ENCODE measurements at places on chromosomes 2 and 18. TPM values are rescaled to one million over a fixed set of nuclear protein-coding genes. Genes with fewer than 3 reads are reported as not detected.

GRCh38 chr18:42392416-42392815 is 437.4 kb downstream of the PIK3C3 start:
- DNase-seq = no peak

DNA sequence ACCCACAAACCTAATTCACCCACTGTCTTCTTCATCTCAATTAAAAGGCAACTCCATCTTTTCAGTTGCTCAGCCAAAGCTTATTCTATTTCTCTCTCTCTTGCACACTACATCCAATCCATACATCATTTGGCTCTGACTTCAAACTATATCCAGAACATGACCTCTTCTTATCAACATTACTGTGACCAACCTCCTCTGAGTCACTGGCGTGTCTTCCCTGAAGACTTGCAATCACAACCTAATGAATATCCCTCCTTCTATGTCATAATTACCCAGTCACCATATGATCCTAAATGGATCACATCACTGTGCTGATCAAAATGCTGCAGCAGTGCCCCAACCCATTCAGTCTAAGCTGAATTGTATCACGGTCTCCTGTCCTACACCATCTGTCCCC is 22.6 kb upstream of the SULT1C3 start:
- DNase-seq = no peak

GRCh38 chr2:145597809-145598208 is 1077.9 kb upstream of the ZEB2 start:
- no peak for DNase-seq

GRCh38 chr2:157394928-157395327 is 49.0 kb downstream of the CYTIP start:
- DNase-seq = no peak

DNA sequence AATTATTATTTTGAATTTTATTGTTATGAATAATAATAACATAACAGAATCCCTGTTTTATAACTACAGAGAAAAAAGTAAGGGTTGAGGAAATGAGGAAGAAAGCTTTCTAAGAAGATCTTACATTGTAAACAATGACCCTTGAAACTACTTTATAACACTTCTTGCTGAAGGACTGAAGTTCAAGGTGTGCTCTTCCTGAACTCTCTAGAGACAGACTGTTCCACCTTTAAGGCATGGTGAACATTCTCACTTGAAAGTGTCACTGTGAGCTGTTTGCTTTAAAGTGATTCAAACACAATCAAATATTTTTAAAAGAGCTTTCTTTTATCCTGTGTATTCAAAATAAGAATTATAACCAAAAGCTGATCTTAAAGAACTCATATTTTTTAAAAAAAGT is 131.5 kb downstream of the DNAH7 start:
- no peak for DNase-seq

Gene PCARE
- under 0.01 TPM for total RNA-seq

DNA sequence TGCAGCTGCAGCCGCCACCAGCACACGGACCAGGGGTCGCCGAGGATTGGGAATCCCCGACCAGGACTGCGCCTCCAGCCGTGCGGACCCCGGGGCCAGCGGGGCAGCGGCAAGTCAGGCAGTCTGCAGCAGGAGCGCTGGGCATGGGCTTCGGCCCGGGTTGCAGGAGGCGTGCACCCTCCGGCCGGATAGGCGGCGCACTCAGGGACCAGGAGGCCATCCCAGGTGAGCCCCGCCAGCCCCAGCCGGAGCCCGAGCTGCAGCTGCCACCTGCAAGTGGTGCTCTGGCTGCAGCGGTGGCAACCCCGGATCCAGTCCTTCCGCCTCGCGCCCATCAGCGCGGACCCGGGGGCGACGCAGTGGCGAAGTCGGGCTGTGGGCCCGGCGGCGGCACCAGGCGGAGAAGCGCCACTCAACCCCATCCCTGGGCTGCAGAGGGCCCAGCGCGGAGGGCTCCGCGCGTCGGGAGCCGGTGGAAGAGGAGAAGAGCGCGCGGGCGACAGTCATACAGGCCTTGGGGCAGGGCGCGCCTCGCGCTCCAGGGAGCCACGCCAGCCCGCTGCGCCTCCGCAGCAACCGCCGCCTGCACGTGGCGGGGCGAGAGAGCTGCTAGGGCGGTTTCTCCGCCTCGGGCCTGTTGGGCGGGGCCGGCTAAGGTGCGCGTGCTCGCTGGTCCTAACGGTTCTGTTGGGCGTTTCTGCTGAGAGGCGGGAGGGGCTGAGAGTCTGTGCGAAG is 73.8 kb downstream of the RPIA start:
- DNase-seq = no peak

DNA sequence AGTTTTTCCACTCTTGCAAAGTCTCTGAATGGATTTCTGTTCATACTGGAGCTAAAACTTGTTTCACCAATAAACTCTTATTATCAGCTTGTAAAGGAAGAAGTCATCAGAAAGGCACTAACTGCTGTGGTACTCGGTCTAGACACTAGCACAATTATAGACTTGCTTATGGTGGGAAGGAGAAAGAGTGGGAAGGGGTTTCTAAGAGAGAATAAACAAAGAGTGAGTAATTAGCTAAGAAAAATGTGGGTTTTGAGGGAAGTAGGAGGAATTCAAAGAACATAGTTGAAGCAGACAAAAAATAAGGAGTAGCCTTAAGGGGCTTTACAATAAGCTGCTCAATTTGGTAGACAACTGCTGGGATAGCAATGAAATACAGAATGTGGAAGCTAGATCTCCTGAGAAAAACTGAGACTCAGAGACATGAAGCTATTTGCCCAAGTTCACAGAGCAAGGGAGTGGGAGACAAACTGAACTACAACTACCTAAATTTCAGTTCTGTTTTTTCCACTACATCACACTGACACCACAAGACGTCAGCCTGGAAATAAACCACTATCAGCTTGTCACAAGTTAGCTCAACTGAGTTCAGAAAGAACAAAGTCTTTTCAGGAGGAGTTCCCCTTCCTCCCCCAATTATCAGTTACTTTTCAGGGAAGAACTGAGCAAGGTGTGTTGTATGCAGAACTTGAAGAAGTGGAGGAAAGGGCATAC is 59.7 kb downstream of the MAP4K3 start:
- peak; percentile 43 for DNase-seq

- DNase-seq = no peak
Measured at GRCh38 chr2:12035029-12035720, 288.7 kb downstream of the LPIN1 start.

GRCh38 chr2:121086450-121086849 is 198.6 kb downstream of the TFCP2L1 start:
- no peak for DNase-seq

DNA sequence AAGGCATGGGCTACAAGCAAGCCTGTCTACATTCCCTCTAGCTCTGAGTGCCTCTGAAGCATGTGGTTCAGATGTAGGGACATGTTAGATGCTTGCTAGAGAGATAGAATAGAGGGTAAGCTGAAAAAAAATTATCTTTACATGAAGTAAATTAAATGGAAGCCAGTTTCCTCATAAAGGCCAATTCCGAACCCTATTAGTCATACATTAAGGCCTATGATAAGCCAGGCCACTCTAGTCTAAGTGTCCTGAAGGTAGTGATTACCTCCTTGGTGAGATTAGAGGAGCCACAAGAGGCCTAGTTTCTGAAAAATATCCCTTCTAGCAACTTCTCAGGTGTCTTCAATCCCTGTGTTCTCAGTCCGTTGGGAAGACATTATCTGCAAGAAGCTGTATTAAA is 72.4 kb upstream of the NPAS2 start:
- DNase-seq = no peak

GRCh38 chr2:46334389-46335271 is 37.4 kb downstream of the EPAS1 start:
- no peak for DNase-seq

- DNase-seq = no peak
Measured at GRCh38 chr18:11845654-11846053, 5.6 kb upstream of the CHMP1B start.

- DNase-seq = no peak
Measured at GRCh38 chr2:44746856-44747615, 194.5 kb upstream of the SIX3 start.

GRCh38 chr2:226578373-226578772 is 221.2 kb downstream of the IRS1 start:
- DNase-seq = no peak

Gene PSME4
- 29.1 TPM for total RNA-seq

DNA sequence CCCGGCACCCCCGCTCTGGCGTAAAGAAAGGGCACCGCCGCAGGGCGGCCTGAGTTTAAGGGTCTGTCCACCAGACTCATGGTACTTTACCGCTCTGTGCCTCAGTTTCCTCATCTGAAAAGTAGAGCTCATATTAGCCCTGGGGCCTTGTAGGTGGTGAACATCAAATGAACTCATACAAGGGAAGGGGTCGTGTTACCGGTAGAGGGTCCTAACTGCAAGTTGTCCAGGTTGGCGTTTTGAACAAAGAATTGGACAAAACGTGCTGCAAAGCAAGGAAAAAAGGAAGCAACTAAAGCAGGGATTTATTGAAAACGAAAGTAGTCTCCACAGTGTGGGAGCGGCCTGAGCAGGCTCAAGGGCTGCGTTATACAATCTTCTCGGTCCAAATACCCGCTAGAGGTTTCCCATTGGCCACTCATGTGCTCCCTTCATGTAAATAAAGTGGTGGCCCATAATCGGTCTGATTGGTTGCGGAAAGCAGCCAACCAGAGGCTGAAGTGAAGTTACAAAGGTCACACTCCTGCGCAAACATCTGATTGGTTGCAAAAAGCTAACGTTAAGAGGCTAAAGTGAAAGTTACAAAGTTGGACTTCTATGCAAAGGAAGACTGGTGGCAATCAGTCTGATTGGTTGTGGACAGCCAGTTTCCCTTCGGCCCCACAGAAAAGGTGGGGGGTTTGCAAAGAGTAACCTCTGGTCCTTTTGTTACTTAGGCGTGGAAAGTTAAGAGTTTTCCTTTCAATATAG is 80.7 kb upstream of the LDLRAD4 start:
- DNase-seq = peak; percentile 87

- no peak for DNase-seq
Measured at GRCh38 chr18:46821856-46822711, 65.2 kb upstream of the ST8SIA5 start.

DNA sequence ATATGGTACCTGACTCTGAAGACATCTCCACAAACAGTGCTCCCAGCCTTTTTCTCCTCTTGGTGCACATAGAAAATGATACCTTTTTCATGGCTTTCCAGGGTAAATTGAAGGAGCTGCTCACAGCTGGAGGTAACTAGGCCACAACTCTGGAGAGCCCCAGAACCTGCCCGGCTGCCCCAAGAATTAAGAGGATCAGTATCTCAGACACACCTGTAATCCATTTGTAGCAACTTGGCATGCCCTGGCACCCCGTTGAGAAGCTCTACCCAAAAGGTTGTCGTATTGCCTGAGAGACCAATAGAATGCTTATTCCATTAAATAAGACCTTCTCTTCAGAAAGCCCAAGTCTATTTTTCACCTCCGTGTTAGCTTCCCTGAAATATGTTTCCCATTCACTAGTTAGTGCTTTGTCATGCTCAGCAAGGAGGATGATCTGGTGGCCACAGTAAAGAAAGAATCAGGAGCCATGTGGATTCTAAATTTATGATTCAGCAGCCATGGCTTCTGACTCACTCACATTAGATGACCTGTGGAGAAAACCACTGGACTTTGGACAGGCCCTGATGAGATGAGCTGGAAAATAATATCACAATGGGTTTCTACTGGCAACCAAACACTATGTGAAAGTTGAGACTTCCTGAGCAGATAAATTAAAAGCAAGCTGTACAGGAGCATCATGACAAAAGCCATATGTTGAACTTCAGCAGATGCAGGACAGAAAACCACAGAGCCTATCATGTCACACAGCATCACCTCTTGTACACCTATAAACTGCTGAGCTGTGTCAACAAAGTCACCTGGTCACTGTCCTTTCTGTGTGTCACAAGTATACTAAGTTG is 253.3 kb upstream of the OSR1 start:
- no peak for DNase-seq

GRCh38 chr2:118386641-118387302 is 298.5 kb downstream of the INSIG2 start:
- DNase-seq = no peak

Gene CTNNA2
- not detected for total RNA-seq

DNA sequence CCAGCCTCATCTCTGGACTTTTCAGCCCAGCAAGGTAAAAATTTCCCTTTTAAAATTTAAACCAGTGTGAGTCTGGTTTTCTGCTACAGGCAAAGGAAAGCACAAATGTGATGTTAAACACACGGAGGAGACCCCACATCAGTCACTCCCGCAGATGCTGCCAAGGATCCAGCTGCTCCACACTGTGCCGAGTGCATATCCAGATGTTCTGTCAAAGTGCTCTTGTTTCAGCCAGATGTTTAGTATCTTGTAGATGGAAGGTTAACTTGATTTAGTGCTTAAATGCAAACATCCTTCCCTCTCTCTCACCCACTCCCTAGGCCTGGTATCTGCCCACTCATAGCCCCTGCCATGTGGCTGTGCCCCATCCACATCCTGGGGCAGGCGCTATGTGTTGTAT is 15.8 kb upstream of the ATOH8 start:
- no peak for DNase-seq

DNA sequence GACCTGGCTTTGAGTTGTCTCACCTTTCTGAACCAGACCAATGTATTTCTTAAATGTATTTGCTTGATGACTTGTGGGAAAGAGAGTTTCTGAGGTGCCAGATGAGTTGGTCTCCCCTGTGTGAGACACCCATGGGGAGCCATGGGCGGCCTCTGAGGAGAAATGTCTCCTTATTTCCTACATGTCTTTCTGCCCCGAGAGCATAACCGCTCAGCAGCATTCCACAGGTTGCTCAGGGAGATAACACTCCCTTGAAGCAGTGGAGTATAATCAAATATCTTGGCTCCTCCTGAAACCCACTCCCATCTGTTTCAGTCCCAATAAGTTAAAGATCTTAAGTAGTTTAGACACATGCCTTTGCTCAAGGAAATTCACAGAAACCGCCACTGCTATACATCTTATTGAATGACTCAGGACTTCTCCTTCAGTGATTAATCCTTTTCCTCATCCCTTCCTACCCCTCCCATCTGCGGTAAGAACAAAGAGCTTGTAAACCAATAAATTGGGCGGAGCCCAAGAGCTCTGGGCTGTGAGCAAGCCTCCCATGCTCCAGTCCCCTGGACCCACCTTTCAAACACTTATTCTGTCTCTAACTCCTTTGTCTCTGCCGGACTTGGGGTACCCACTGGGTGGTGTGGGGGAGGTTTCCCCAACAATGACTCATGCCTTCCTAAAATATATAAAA is 285.5 kb upstream of the LRRTM4 start:
- no peak for DNase-seq

DNA sequence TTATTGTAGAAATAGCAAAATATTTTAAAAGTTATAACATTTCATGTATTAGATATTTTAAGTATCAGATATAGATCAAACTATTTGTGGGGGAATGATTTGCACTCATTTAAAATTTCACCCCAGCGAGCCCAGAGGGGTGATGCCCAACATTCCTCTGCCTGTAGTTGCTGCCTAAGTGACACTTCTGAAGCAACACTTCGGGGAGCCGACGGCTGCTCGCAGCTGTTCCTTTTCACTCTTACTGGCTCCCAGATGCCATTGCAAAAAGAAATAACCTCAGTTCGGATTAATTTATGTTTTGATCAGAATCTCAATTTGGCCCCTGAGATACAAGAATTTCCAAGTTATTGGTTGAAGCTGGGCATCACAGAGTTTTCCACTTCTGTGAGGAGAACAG is 603.8 kb downstream of the PLCL1 start:
- DNase-seq = no peak

Gene APLF
- total RNA-seq = 5.4 TPM

Gene DSEL
- total RNA-seq = 0.54 TPM

GRCh38 chr2:240469239-240469636 is 33.8 kb downstream of the GPC1 start:
- no peak for DNase-seq

GRCh38 chr2:157061799-157062198 is 195.7 kb upstream of the GALNT5 start:
- no peak for DNase-seq

- DNase-seq = no peak
Measured at GRCh38 chr2:191019376-191019775, 5.4 kb upstream of the STAT1 start.
